Vagina (tissue), 2 donors: ENCODE measurements at places on chromosomes 5 and 9. TPM values are rescaled to one million over a fixed set of nuclear protein-coding genes. Genes with fewer than 3 reads are reported as not detected.

- DNase-seq = no peak
Observed at GRCh38 chr5:42759456-42759855, 2.8 kb downstream of the CCDC152 start.

DNA sequence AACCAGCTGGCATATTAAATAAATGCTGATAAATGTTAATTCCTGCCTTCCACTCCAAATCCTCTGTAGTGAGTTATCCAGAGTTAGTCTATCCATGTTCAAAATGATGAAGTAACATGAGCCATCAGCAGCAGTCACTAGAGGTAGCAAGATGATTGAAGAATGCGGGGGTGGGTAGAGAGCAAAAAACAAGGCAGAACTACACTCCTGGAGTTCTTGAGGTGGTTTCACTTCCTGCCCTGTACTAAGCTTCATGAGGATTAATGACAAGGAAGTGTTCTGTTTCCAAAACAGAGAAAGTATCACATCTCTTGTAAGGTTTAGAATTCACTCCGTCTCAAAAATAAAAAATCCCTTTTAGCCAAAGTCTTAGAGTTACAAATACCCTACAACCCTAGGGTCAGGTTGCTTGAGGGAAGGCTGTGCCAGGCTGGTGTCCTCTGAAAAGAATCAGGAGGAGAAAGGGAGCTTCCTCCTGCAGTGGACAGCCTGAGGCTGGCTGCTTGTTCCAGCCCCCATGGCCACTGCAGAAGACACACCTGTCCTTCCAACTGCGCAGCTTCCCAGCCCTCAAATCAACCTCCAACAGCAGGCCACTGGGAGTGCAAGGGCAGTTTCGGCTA, 180.2 kb downstream of the DENND1A start:
- no peak for DNase-seq

GRCh38 chr5:94080390-94080789, 339.0 kb upstream of the POU5F2 start:
- no peak for DNase-seq

DNA sequence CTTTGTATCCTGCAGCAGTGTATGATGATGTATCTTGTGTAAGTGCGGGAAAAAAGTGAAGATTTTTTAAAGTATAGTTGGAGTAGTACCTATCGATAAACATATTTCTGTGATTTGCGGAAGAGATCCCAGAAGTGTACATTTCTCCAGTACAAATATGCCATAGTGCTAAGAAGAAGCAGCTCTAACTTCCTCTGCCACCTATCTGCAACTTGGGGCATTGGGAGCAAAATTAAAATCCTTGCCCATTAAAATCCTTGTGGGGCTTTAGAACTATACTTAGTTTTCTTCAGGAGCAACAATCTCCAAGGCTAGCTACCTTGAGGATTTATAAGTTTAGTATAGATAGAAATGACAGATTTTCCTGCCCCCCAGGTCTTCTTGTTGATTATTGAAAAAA, 123.7 kb downstream of the VCAN start:
- DNase-seq = no peak

DNA sequence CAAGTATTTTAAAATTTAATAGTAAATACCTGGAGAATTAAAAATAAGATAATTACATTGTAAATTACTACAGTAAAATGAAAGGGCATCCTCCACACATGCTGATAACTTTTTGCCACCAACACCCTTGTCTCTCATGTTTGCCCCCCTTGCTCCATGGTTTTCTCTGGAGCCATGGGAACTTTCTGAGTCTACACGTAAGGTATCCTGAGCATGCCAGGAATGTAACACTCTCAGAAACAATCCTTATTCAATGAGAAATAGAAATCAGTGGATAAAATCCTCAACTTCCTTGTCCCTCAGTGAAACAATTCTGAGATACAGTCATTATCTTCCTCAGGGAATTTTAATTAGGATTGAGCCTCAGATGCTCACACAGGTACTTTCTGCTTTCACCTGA, 108.9 kb downstream of the IZUMO3 start:
- no peak for DNase-seq

DNA sequence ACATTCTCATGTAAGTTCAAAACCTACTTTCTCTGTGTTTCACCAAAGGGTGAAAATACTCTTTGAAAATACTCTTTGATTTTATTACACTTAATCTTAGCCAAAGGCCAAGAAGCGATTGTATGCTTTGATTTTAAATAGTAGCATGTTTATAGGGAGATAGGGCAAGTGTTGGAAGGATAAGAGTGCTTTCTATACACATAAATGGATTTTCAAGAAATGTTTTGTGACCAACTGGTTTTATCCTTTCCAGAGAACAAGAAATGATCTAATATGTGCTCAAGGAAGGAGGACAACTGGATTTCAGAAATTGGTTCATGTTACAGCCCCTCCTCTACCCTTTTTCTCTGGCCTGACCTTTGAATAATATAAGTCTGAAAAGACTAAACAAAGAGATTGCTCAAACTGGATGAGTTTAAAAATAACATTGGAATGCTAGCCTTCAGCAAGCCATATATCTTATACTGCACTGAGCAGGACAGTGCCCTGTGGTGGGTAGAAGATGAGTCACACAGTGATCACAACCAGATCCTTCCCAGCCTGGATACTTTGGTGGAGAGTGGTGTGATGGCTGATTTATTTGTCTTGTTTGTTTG, 13.1 kb downstream of the PALM2AKAP2 start:
- DNase-seq = no peak

Gene DYNC2I2
- total RNA-seq = 46.9 TPM

Gene EIF4E1B
- total RNA-seq = not detected

- no peak for DNase-seq
Observed at GRCh38 chr9:82202808-82203207, 214.2 kb downstream of the SPATA31D1 start.

GRCh38 chr9:34746526-34746925, 36.6 kb upstream of the CCL21 start:
- no peak for DNase-seq

DNA sequence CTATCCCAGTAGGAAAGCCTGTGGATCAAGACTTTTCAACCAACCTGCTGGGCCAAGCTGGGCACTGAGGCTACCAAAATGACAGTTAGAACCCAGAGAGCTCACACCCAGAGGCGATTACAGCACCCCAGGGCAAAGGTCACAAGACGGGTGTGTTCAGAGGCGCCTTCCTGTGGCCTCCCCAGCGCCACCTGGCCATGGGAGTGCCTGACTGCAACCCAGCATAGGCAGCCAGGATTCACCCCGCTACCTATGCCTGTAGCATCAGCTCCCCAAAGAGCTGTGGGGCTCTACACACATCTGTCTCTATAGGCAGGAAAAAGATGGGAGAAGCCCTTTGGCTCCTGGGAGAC, 33.5 kb downstream of the PDGFRB start:
- DNase-seq = no peak
